NCI-H510A (cell line): ENCODE measurements at places on chromosomes 5 and 9.

- DNase-seq = no peak
Observed at GRCh38 chr9:124428751-124429529, 13.7 kb upstream of the PSMB7 start.

DNA sequence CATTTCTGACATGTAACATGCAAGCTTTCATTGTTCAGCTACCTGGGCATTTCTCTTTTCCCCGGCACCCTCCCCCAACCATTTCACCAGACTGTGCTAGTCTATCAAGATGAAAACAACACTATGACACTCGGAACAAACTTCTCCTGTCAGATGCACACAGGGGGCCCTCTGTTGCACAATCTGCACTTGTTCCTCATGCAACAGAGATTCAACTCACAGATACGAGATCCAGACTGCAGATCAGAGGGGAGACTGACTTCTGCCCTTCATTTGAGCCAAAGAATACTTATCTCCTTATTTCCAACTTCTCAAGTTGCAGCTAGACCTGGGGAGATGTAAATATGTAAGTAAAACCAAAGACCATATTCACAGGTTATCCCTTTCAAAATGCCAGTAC is 15.7 kb upstream of the FST start:
- no peak for DNase-seq

DNA sequence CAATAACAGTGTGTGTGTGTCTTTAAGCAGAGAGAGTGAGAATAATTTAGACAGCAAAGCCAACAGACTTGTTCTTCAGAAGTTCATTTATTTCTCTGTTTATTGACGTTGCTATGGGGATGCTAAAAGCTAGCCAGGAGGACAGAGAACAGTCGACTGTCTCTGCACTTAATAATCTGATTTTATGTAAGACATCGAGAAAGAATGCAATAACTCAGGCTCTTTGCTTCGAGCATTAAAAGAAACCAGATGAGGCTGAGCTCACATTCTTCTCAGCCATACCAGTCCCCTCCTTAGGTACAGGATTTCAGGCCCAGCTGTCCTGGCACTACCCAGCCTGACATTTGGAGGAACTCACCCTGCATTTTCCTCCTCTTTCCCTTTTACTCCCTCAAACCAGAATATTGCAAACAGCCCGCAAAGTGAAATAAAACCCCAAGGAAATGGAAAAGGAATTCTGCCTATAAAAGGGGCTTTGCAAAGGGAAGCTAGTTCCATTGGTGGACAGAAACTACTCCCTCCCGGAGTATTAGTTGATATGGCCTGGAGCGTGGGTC is 44.5 kb upstream of the DPYSL3 start:
- DNase-seq = no peak

DNA sequence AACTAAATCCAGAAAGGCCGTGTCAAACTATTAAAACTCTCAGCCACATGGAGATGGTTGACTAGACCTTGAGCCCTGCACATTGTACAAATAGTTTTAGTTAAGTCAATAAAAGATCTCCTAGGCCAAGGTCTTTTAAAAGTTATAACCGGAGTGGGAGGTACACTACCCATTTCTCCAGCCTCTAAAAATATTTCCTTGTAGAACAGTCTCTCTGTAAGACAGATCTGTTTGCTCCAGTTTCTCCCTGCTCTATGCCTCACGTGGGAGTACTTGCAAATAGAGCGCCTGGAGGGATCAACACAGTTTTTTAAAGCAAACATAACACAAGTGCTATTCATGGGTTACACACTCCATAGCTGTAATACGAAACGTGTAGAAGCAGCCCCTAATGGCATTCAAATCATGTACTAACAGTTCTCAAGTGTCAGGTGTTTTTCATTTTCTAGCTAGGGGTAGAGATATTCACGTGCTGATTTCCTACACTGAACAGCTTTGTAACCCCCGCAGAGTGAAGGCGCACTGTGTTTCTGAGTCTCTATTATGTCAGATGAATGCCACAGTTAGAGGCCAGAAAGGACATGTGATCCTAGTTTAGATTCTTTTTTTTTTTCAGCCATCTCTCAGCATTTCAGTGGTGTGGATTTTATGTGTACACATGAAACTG is 703.4 kb upstream of the GRAMD2B start:
- peak; percentile 79 for DNase-seq
